H9 (cell line): ENCODE measurements at places on chromosomes 1 and 21. TPM values are rescaled to one million over a fixed set of nuclear protein-coding genes. Genes with fewer than 3 reads are reported as not detected.

DNA sequence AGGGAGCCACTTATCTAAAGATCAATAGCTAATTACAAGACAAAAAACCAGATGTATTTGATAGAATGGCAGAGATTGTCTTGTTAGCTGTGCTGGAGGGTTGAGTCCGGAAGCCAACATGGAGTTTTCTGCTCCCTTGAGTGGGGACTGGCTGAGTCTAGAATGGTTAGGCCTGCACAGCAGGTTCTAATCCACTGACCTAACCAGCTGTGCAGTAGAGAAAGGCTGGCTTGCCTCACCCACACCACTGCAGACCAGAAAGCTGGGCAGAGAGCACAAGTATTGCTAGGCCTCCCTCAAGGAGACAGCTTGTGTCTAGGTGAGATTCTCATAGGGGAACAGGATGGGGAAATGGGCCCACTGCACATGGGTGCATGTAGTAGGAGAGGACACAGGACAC, 11.7 kb upstream of the GNG12 start:
- H3K4me3 ChIP-seq, result no peak overlapping the region
- no peak overlapping the region for H3K27ac ChIP-seq
- H3K27me3 ChIP-seq, result no peaks in the 10 kb centered on the region
- DNase-seq, result no peak

NUDT17 gene
- total RNA-seq, result 3.0 and 4.0 TPM in 2 replicates

CDK11A gene
- 49.5 and 50.1 TPM in 2 replicates for total RNA-seq

MLLT11 gene
- 13.0 and 13.2 TPM in 2 replicates for total RNA-seq

HUNK gene
- total RNA-seq, result 5.7 and 5.8 TPM in 2 replicates

CELA2A gene
- not detected in 2 replicates for total RNA-seq

ENAH gene
- 284 and 285 TPM in 2 replicates for total RNA-seq

TCHH gene
- total RNA-seq, result not detected in 2 replicates

C1QA gene
- total RNA-seq, result not detected in 2 replicates
